HepG2 (cell line): ENCODE measurements at places on chromosomes 1 and 21. TPM values are rescaled to one million over a fixed set of nuclear protein-coding genes. Genes with fewer than 3 reads are reported as not detected.

CDK18 gene
- total RNA-seq = 3.2 and 6.4 TPM in 2 replicates

ST6GALNAC3 gene
- total RNA-seq = not detected in 2 replicates

ZNF593OS gene
- not detected in 2 replicates for total RNA-seq

S100B gene
- total RNA-seq = not detected in 2 replicates

PLD5 gene
- not detected in 2 replicates for total RNA-seq

RNF186 gene
- 0.20 TPM in 1 of 2 replicates, not detected in the other for total RNA-seq

JUN gene
- 13.3 and 22.3 TPM in 2 replicates for total RNA-seq

BARHL2 gene
- total RNA-seq = not detected in 2 replicates

DMRTA2 gene
- not detected in 2 replicates for total RNA-seq

SPRR2F gene
- not detected in 2 replicates for total RNA-seq

DVL1 gene
- total RNA-seq = 42.8 and 60.4 TPM in 2 replicates

AJAP1 gene
- not detected in 2 replicates for total RNA-seq

LENEP gene
- total RNA-seq = 0.29 TPM in 1 of 2 replicates, not detected in the other

IL19 gene
- not detected in 2 replicates for total RNA-seq

DDR2 gene
- 0.13 and 0.38 TPM in 2 replicates for total RNA-seq

AMY1A gene
- total RNA-seq = not detected in 2 replicates
